ENCODE measurements at places on chromosomes 13 and 19.
A peak's percentile ranks its signal among the peaks of the same experiment; 100 is the strongest.

- no peak for DNase-seq
These were observed 22.3 kb downstream of the PLEKHJ1 start for GRCh38 chr19:2213799-2214198.

- no peak for DNase-seq
These were observed 59.6 kb downstream of the RBM26 start for GRCh38 chr13:79346300-79346914.

- DNase-seq: peak; percentile 31
These were observed 250.3 kb upstream of the ATXN8OS start for GRCh38 chr13:69857183-69857821.

GRCh38 chr13:110685305-110686020 lies 20.5 kb downstream of the CARS2 start:
- DNase-seq: no peak

- peak; percentile 75 for DNase-seq
These were observed 21.4 kb downstream of the LCP1 start for GRCh38 chr13:46160471-46161066.

- no peak for DNase-seq
These were observed 16.2 kb upstream of the ANGPTL8 start for GRCh38 chr19:11223200-11223599.

GRCh38 chr13:23292586-23292985 lies 111.8 kb downstream of the SGCG start:
- DNase-seq: no peak

GRCh38 chr19:45104658-45105349 lies 11.8 kb downstream of the PPP1R37 start:
- DNase-seq: no peak

DNA sequence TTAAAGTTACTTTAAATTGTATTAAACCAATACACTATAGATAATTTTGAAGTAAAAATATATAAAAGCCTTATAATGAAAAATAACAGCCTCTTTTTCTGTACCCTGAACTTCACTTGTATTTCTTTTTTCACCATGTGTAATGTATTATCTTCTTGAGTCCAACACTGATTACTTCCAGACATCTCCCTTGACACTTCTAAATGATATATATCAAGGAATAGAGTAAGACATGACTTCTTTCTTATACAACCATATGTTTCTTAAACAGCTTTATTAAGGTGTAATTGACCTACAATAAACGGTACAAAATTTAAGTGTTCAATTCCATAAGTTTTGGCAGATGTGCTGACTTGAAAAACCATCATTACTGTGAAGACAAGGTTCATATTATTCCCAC lies 531.9 kb downstream of the OLFM4 start:
- no peak for DNase-seq

DNA sequence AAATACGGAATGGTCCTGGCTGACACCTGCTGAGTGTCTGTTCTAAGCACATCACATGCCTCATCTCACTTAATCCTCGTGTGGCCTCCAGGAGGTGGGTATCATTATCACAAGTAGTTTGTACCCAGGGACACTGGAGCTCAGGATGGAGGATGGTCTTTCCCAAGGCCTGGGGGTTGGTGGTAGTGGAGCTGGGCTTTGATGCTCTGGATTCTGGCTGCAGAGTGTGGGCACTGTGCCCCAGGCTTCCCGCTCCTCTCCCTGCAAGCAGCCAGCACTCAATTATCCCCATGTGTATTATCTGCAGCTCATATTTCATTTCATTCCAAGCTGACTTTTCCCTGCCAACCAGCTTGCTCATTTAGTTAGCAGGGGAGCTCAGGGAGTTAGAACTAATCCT lies 52.1 kb downstream of the SIAH3 start:
- no peak for DNase-seq

GRCh38 chr19:20077791-20078463 lies at the start of gene ZNF90:
ZNF90 (plus strand) TSS chr19:20078000; CDS start chr19:20078133, 133 bp downstream.
- DNase-seq: no peak

DNA sequence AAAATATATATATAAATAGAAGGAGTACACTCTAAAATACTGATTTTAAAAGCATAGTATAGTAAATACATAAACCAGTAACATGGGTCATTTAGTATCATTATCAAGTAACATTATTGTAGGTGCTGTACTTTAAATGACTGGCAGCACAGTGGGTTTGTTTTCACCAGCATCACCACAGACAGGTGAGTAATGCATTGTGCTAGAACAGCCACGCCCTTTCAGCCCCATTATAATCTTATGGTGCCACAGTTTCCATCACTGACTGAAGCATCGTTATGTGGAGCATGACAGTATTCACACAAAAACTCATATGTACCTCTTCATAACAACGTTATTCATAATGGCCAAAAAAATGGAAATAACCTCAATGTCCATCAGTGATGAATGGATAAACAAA lies 88.3 kb downstream of the DHRS12 start:
- DNase-seq: no peak

GRCh38 chr13:113874177-113874576 lies 10.3 kb upstream of the GAS6 start:
- DNase-seq: no peak

GRCh38 chr13:46858776-46859175 lies 38.1 kb downstream of the HTR2A start:
- DNase-seq: no peak

DNA sequence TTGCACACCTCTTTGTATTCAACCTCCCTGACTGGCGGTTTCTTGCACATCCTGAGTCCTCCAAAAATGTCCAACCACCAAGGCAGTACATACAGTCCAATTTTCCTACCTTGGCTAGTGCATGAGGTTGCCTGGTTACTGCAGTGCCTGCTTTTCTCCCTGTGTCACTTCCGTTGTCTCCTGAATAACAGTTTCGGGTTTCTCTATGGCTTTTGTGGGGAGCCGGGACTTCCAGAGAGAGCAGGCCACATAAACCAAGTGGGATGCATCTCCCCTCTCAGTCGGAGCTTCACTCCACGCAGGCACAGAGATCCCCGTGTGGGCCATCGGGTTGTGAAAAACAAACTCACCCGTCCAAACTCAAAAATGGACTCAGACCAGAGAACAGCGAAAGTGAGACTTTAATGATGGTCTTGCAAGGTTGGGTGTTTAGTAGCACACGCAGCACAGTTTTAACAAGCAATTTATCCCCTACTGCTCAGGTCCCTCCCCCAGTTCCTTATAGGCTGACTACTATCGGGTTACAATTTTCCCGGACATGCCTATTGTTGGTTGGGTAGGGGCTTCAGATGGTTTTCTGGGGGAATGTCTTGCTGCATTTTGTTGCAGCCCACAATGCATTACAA lies 173.1 kb downstream of the POU4F1 start:
- no peak for DNase-seq

Measured in hematopoietic multipotent progenitor cell treated with erythropoietin and hydrocortisone succinate and interleukin-3 and kit ligand, for 15 days (in vitro differentiated cells).